Inflammatory macrophage treated with lipopolysaccharide for 1 hour (primary cell): ENCODE measurements at places on chromosomes 12 and 14.

GRCh38 chr12:33488036-33488435 is 48.4 kb upstream of the SYT10 start:
- DNase-seq = no peak

- peak; percentile 79 for DNase-seq
Measured at GRCh38 chr12:11830307-11830801, 180.9 kb downstream of the ETV6 start.

GRCh38 chr12:11958221-11959091 is 112.3 kb upstream of the BCL2L14 start:
- DNase-seq = peak; percentile 89

GRCh38 chr14:46985529-46986380 is 334.2 kb upstream of the RPL10L start:
- DNase-seq = no peak

- no peak for DNase-seq
Measured at GRCh38 chr14:34122650-34123049, 171.8 kb upstream of the EGLN3 start.

DNA sequence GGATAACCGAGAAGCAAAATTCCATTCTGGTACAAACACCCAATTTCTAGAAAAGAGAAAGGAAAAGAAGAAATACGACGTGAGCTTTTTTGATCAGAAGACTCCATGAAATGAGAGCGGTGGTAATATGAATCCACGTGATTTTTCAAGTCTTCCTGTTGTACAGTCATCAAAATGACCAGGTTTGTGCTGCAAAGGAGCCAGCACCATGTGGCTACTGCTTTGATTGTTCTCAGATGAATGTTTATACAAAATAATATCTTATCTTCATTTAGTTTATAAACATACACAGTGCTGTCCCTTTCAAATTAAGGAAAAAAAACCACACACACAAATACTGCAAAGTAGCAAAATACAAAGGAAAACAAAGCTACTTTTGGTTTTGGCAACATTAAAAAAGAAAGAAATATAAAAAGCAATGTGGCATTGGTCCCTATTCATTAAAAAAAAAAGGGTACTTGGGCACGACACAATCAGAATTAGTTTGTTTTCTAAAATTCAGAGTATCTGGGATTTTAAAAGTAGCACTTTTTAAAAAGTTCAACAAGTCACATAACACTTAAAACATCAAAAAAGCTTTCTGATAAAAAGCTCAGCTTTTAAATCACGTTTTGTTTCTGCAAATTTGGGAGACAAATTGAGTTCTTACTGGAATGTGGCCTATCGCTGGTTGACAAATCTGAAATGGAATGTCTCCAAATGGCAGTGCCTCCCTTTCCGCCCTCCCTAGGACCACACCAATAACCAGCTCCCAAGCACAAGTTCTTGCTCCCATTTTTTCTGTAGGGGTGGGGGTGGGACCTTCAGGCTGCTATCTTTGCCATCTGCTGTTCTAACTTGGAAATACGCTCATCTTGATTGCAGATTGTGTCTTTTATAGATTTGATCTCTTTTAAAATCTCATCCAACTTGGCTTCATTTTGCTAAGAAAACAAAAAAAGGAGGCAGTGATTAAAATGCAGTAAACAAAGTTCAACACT is 13.2 kb upstream of the SELPLG start:
- DNase-seq = no peak

DNA sequence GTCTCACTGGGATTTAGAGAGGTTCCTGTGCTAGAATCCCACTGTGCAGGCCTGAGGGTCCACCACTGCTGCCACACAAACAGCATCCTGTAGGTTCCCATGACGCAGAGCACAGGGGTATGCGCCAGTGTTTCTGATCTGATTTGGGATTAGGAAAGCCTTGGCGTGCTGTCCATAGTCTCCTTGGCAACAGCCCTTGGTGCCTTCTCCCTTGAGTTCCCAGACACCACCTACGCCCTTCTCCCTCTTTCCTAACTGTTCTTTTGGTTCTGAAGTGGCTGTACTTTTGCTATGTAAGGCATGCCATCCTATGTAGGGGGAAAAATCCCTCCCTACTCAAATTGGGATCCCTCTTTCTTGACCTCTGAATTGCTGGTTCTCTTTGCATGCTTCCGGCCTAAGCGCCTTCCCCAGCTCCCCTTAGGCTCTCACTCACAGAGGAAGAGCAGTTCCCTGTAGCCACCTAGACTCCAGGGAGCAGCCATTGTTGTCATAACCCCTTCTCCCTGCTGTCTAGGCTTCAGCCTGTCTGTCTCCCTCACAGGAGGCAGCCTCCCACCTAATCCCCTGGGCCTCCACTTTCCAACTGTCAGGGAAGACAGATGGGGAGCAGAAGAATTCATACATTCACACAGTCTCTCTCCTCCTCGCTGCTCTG is 14.8 kb upstream of the RIC8B start:
- no peak for DNase-seq

DNA sequence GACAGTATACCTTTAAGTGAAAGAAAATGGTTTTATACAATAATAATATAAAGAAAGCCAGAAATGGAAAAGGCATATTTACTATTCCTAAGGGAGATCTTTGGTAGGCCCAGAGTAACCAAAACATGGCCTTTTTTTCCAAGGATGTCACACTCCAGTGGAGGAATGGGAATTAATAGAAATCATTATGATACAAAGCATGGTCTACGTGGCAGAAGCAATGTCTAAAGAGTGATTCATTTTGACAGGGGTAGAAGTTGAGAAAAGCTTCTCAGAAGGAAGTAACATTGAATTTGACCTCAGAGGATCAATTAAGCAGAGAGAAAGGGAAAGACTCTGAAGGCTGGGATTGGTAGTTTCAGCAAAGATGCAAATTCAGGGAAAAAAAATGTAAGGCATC is 208.6 kb downstream of the BTG1 start:
- no peak for DNase-seq

- DNase-seq = no peak
Measured at GRCh38 chr12:123548107-123548506, 14.6 kb upstream of the RILPL1 start.

GRCh38 chr14:97866195-97866594 is 1069.0 kb downstream of the VRK1 start:
- no peak for DNase-seq

DNA sequence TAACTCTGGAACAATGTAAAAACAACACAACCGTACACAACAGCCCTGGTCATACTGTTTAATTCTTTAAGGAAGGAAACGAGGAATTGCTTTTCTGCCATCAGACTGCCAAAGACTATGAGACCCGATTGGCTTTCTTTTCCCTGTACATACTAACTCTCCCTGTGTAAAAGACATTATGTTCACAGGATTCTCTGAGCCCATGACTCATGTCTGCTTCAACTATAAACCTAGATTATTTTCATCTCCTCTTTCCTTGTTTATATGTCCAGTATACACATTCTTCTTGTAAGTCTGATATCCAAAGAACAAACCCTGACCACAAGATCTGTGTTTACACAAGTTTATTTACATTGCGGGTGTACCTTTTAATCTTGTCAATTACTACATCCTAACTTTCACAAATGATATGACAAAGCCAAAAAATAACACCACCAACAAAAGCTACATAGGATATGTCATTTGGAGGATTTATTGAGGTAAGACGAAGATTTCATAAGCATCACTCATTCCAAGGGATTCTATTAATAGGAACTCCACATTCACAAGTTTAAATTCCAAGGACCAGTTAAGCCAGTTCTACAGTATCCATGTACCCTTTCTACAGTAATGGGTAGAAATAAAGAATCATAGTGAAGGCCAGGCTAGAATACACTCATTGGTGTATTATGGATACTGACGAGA is 67.3 kb downstream of the STXBP6 start:
- DNase-seq = no peak

DNA sequence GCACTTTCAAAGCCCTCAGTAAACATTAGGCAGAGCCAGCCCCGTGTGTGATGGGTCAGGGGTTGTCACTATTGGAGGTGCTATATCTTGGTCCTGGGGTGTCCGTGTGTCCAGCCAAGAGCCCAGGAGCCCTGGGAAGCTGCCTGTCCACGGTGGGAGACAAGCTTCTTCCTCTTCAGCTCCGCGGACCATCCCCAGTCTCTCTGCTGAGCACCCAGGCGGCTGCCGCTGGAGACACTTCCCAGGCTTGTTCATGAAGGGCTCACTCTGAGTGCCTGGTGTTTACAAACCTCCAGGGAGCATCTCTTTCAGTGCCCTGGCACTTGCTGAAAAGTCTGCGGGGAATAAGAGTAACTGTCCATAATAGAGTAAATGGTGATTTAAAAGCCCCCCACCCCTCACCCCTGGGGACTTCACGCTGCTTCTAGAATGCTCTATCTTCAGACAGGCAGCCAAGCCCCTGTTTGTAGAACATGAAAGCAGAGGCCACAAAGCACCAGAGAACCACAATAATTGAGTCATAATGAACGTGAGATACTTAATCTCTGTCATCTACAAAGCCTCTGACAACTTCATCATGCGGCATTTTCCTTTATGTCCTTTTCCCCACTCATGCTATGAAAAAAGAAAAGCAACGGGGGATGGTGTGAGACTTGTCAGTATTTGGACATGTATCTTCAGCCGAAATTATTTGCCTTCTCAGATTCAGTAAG is 178.6 kb downstream of the TMEM132C start:
- DNase-seq = no peak

- peak; percentile 93 for DNase-seq
Measured at GRCh38 chr12:47775100-47775911, 2.3 kb downstream of the SLC48A1 start.

GRCh38 chr12:57093415-57094207 is 4.7 kb downstream of the NAB2 start:
- DNase-seq = peak; percentile 88

GRCh38 chr12:19909418-19909817 is 458.9 kb upstream of the PDE3A start:
- DNase-seq = peak; percentile 36

GRCh38 chr14:32366986-32367385 is 37.9 kb downstream of the AKAP6 start:
- DNase-seq = no peak

- DNase-seq = peak; percentile 33
Measured at GRCh38 chr12:25054783-25055144, 105.9 kb upstream of the BCAT1 start.

- no peak for DNase-seq
Measured at GRCh38 chr12:114944736-114945135, 260.8 kb upstream of the TBX3 start.

DNA sequence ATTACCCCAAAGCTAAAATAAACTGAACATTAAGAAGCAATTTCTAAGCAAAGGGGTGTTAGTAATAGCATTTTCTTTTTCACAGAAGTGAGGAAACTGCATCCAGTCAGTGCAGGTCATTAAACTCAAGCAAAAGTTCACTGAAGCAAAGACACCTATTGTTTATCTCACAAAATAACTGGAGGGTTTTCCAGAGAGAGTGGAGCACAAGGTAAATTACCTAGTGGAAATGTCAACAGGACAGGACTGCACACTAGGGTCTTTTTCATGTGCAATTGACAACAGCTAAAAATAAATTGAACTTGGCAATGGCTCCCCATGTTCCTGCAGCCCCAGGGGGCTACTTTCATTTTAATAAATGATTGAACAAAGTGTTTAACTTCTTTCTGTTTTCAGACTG is 742.0 kb downstream of the GALC start:
- no peak for DNase-seq

- no peak for DNase-seq
Measured at GRCh38 chr12:806200-806791, 53.9 kb downstream of the WNK1 start.

- peak; percentile 9 for DNase-seq
Measured at GRCh38 chr12:19299765-19300164, 139.5 kb upstream of the AEBP2 start.

- peak; percentile 47 for DNase-seq
Measured at GRCh38 chr14:70585231-70585630, 15.2 kb downstream of the MED6 start.

DNA sequence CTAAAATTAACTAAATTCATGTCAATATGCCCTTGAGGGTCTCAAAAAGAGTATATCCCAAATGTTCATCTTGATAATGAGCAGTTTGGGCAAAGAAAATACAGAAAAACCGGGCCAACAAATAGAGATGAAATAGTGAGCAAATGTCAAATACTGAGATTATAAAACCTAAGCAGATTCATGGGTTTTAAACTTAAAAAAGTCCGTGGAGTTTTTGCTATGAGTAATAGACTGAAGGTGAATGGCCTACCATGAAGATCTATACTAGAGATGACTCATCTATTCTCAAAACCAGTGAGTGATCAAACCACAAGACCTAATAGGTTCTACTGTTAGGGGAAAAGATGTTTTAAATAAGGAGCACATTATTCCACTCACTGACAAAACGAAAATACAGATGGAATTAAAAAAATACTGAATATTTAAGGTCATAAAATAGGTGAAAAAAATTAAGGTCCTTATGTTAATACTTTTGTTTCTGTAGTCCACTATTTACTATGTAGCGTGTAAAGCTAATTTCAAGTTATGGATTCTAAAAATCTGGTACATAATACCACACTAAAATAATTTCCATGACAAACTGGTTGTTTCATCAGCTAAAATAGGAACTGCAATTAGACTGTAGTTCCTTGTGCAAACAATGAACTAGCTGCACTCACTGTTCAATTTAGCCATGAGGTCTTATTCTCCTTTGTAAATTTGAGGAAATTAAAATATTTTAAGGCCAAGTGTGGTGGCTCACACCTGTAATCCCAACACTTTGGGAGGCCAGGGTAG is 5.0 kb downstream of the HNRNPC start:
- DNase-seq = peak; percentile 88

DNA sequence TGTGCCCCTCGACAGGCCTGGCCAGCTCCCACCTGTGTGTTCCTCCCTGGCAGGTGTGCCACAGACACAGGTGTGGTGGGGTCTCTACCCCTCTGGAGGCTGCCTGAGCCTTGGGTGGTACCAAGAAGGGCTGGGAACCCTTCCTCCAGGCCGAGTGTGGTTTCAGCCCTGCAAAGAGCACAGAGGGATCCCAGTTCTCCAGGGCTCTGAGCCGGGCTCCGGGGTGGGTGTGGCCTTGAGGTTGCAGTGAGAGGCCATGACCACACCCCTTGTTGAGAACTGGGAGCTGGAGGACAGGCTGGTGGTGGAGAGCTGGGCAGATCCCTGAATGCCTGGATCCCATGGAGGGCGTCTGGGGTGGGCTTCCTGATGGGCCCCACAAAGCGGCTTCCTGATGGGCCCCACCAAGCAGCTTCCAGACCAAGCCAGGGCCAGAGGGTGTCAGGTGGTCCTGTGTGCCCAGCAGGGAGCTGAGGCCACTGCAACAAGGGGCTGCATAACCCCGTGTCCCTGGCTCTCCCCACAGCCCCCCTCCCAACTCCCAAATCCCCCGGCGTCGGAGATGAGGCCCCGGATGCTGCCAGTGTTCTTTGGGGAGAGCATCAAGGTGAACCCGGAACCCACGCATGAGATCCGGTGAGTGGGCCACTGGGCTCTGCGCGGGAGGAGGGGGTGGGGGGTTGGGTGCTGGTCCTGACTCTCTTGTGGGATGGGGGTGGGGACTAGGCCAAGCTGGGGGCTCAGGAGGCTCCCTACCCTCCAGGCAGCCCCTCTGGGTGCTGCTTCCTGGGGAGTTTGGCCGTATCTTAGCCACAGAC is 16.6 kb downstream of the RFLNA start:
- DNase-seq = no peak

DNA sequence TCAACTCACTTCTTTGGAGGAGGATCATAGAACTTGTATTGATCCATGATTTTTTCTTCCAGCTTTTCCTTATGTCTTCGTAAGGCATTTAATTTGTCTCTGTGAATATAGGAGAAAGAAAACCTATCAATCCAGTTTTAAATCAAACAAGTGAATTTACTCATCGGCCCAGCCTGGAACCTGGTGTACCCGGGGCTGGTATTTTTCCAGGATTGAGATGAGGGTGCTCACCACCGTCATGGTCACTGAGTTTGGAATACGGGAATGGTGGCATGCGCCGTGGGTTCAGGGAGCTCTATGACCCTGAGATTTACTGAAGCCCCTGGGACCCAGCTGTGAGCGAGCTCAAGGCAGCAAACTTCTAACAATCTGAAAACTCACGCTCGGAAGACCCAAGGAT is 46.5 kb upstream of the GPR68 start:
- no peak for DNase-seq
